ENCODE measurements at places on chromosomes 3 and 15.

DNA sequence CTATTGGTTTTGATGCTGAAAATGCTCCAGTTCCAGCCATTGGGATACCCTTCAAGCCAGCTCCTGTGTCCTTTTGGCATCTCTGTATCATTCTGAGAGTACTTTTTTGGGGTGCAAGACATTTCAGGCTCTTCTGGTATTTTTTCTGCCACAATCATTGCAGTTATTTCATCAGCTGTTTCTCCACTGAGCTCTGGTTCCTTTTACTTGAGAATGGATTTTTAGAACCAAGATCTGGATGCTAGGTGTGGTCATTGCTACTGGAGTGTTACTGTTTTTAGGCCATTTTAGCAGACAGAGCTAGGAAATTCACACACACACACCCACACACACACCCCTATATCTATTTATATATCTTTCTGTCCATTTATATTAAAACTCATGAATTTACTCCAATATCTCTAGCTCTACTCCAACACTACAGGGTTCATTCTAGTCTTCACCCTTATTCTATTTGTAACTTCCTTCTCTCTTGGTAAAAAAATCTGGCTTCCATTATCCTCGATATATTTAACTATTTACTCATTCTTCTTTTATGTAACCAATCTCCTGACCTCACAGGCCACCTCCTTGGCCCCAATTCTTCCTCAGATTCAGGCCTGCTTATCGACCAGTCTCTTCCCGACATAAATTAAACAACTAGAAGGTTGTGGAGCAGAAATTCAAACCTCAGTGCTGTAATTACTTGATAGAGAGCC, 17.0 kb downstream of the SLC35G2 start:
- DNase-seq = no peak

GRCh38 chr3:101066711-101067129, 73.5 kb upstream of the ABI3BP start:
- DNase-seq = no peak

DNA sequence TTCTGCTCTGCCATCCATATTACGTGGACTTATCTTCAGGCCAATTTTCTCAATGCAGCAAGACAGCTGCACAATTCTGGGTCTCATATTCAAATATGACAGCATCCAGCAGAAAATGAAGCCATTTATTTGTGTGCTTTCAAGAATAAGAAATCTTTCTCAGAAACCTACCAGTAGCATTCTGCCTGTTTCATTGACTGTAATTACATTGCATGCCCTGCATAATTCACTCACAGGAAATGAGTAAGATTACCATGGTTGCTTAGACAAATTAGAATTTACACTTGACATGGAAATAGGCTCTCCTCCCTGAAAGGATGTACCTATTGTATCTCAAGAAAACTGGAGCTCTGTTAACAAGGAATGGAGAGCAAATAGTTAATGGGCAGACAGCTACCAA, 346.6 kb upstream of the DCBLD2 start:
- DNase-seq = no peak

DNA sequence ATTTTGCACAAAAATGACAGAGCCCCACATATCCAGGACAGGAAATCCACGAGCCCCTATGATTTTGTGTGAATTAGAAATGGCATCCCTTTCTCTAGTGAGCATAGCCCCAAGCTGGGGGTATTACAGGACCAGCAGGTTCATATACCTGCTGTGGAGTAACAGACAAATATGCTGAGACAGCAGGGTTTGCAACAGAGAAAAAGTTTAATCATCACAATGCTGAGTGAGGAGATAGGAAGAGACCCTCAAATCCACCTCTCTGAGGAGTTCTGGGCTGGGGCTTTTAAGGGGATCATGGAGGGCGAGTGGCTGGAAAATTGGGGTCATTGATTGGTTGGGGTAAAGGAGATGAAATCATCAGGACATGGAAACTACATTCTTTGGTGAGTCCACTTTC, 8.4 kb upstream of the MYZAP start:
- no peak for DNase-seq

DNA sequence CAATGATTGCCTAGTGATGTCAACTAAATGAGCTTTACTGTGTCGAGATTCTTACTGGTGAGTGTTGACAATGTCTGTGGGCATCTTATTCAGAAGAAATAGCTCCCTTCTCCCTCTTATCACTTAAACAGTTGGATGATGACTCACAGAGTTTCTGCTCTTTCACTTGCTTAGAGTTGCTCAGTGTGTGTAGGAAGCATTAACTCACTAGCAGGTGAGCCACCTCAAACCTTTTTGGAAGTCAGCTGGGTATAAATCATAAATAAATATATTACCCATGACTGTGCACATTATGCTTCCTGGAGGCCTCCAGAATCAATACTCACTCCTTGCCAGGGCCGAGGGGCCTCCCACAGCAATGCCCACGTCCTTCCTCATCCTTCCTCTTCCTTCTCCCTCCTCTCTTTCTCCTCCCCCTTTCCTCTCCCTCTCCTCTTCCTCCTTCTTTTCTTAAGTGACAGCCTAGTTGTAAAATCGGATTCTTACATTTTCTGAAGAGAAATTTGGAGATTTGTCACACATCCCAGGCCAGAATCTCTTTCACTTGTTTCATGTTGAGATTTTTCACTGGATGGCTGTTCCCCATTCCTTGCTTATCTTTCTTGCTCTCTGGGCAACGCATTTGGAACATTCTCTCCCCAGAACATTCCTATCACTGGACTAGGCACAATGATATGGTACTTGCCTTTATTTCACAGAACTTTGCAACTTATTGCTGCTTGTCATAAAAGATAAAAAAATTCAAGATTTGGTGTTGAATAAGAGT, 17.5 kb downstream of the SHC4 start:
- no peak for DNase-seq
